ENCODE measurements at places on chromosomes 12 and 14.

DNA sequence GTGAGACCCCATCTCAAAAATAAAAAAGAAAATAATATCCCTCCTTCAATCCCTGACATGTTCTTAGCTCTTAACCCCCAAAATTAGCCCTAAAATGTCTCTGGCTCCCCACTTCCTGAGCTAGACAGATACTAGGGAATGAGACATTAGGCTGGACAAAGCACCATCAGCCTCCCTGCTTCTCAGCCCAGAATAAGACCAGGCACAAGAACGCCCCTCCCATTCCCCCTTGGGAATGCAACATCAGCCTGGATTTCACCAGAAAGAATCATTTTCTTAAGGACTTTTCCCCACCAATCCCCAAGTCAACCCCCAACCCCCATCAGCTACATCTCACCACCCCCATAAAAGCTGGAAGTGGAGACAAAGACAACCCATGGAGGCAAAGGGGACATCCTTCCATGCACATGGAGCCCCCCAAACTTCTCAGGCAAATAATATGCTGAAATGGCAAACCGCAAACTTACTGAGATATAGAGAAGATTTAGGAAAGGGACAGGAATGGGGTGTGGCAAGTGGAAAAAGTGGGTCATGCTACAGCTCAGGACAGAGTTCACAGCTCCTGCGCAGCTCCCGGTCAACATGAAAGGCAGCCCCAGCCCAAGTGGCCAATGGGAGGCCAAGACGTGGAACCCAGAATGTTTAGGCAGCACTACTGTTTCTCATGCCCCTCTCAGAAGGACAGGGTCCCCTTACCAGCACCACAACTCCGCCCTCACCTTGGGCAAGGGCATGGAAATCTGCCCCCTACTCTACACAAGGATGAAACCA, 2.7 kb downstream of the CHD4 start:
- no peak for DNase-seq

GRCh38 chr12:115691123-115691522, 586.4 kb downstream of the MED13L start:
- DNase-seq, result no peak

GRCh38 chr12:55955800-55956508, 9.9 kb downstream of the PMEL start:
- no peak for DNase-seq

GRCh38 chr14:104374718-104375080, 204.9 kb upstream of the C14orf180 start:
- DNase-seq, result no peak

DNA sequence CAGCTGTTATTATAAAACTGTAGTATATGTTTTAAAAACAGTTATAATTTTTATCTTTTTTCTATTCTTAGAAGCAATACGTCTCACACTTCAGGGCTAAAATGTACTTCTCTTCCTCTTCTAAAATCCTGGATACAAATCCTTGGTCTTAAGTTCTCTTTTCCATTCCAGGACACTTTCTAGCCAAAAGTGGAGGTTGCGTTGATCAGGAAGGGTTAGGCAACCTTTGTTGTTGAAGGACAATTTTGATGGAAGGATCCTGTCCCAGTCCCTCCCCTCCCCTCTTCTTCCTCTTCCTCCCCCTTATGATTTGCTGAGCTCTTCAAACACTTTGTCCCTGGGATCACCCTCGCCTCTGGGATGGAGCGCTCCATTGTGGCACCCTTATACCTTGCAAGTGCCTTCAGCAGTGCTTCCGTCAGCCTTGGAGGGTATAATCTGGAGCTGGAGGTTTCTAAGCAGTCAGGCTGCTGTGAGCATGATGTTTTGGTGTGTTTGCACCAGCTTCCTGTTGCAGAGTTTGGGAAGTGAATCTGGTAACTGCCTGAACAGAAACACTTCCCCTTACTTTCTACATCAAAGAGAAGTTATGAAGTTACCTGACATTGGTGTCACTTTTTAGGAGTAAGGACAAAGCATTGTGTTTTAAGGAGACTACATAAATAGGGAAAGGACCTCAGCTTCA, 87.4 kb upstream of the SLC38A2 start:
- no peak for DNase-seq

- no peak for DNase-seq
Observed at GRCh38 chr14:31457665-31458659, 656 bp upstream of the DTD2 start.

DNA sequence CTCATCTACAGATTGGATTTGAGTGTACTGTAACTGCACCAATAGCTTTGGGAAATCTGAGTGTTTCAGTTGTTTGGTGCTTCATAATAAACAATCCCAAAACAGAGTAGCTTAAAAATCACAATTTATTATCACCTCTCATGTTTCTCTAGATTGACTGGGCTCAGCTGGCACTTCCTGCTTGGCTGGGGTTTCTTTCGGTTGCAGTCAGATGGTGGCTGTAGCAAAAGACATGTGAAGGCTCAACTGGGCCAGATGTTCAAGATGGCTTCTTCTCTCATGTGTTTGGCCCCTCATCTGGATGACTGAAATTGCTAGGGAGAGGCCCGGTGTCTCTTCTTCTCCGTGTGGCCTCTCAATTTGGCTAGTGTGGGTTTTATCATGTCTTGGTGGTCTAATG, 12.1 kb upstream of the BMP4 start:
- no peak for DNase-seq

GRCh38 chr12:77734214-77734883, 96.3 kb upstream of the NAV3 start:
- DNase-seq, result no peak

GRCh38 chr12:24864796-24865125, 84.1 kb downstream of the BCAT1 start:
- no peak for DNase-seq

DNA sequence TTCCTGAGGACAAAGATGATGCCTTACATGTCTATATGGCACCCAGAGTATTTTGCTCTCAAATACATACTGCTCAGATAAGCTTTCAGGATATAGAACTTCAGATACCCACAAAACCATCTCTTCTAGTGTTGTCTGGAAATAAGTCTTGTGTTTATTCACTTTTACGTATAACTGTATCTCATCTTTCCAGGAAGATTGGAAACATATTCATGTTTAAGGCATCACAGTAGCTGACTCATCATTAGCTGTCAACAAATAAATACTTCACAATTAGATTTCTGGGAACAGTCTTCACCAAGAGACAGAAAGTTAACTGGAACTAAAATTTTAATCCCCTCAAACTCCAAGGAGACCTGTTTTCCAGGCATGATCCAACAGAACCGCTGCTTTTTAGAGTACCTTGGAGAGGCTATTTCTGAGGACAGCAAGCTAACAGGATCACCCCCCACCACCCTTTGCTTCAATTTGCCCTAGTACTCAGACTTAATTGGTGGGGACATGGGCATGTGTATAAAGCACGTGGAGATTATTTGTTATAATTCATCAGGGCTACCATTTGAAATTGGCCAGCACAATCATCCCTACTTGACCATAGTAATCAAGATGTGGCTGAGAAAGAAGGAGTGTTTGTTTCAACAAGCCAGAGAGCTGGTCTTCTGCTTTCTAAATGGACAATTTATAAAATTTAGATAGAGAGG, 129.3 kb upstream of the HIF1A start:
- DNase-seq, result no peak
